ENCODE measurements at places on chromosomes 13 and 19.

GRCh38 chr13:77456271-77456670 is 79.2 kb upstream of the SCEL start:
- DNase-seq, result no peak

- no peak for DNase-seq
These were observed 219.1 kb downstream of the IRS2 start for GRCh38 chr13:109567315-109567714.

GRCh38 chr13:44436589-44437337 is 63.1 kb downstream of the SERP2 start:
- DNase-seq, result peak; percentile 93

- no peak for DNase-seq
These were observed 84.5 kb downstream of the LRRC63 start for GRCh38 chr13:46296115-46296822.

GRCh38 chr19:15974856-15975255 is 26.0 kb downstream of the OR10H4 start:
- no peak for DNase-seq

DNA sequence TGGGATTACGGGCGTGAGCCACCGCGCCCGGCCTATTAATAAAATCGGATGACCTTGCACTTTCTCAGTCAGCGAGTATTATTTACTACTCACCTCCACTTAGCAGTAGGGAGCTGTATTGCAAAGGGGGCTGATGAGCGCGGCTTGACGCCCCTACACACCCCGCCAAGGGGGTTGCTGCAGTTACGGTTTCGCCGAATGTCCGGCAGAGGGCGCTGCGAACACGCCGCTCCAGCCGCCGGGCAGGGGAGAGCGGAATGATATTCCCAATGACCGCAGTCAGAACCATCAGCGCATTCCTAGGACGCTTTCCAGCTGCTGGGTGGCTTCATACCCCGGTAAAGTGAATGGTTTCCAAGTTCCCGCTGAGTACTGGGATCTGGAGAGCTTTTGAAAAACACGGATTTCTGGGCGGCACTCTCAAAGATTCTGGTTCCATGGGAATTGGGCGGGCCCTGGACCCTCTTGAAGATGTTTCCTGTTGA is 30.0 kb upstream of the TPT1 start:
- no peak for DNase-seq

- no peak for DNase-seq
These were observed 69.8 kb downstream of the KCTD12 start for GRCh38 chr13:76816394-76816793.

DNA sequence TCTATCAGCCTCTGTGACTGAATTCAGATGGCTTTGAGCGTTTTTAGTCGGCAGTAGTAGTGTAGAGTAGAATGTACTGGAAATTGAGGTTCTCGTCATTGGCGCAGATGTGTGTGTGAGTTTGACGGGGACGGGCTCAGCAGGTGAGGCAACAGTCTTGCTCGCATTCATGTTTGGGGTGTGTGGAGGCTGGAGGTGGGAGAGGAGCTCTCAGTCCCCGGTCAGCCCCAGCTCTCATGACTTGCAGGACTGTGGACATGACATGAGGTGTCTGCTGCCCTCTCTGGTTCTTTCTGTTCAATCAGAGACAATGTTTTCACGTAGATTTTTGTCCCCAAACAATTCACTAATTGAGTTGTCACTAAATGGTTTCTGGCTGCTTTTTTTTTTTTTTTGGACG is 57.2 kb downstream of the ING1 start:
- DNase-seq, result no peak
